ENCODE measurements at places on chromosomes 12 and 14.

DNA sequence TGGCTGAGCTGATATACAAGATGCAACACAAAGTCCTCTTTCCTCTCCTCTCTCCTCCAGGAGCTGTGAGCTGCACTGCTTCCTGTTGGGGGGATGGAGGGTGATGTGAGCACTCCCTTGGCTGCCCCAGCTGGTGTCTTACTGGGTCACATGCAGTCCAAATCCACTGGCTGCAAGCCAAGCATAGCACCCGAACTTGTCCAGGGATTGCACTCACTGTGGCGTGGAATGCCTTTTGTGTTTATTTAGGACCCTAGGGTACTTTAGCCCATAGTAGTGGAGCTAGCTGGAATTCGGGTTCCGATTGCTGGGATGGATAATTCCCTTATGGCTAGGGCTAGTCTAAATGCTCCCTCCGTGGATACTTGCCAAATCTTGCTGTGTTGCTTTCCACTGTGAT lies 424.9 kb upstream of the SYT1 start:
- DNase-seq = no peak

DNA sequence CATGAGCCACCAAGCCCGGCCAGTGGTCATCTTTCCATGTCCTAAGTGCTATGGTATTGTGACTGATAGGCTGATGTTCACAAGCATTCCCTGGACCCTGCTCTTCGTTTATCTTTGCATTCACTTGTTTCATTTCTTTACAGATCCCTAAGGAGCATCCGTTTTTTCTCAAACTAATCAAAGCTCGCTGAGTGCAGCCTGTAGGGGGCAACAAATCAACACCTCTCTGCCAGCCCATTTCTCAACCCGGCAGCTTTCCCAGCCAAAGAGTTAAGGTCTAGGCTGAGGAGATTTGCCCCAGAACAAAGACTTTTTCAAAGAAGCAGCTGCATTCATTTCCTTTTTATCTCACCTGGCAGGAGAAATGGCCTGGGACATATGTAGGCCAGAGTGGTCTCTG lies 12.1 kb downstream of the SIRT4 start:
- DNase-seq = no peak

GRCh38 chr12:100359822-100360221 lies 2.9 kb downstream of the SLC17A8 start:
- no peak for DNase-seq

GRCh38 chr14:103882503-103883262 lies 35.3 kb upstream of the PPP1R13B start:
- DNase-seq = no peak

DNA sequence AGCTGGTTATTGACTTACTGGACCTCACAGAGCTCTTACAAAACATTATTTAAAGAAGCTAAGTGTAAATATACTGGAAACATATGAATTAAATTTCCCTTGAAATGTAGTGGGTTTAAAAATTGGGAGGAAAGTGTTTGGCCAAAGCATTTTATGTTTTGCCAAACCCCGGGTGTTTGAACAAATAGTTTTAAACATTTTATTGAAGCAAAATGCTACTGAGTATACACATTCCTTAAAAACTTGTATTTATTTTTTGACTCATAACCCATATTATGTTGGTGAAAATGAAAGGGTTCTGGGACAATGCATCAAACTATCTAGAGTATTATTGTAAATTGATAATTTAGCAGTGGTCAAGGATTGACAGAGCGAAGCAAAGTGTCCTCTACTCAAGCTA lies 1048.5 kb downstream of the SLC6A15 start:
- DNase-seq = no peak

GRCh38 chr12:2212971-2213869 lies 160.4 kb downstream of the CACNA1C start:
- DNase-seq = no peak

GRCh38 chr14:71583194-71583593 lies 349.0 kb upstream of the RGS6 start:
- no peak for DNase-seq

DNA sequence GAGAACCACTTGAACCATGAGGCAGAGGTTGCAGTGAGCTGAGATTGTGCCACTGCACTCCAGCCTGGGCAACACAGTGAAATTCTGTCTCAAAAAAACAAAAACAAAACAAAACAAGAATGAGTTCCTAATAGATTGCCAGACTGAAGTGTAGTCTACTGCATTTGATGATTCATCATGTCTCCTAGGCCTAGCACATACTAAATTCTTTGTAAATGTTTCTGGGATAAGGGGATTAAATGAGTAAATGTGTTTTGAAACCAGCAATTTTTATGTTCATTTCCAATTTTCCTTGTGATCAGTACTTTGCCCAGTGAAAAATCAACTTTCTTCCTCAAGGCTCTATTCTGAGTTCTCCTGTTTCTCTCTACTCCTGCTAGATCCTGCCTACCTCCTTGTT lies 2.9 kb upstream of the DYRK2 start:
- no peak for DNase-seq

GRCh38 chr12:90045559-90045958 lies 336.9 kb upstream of the ATP2B1 start:
- no peak for DNase-seq

- no peak for DNase-seq
Observed at GRCh38 chr14:75339059-75339458, 60.4 kb downstream of the FOS start.

DNA sequence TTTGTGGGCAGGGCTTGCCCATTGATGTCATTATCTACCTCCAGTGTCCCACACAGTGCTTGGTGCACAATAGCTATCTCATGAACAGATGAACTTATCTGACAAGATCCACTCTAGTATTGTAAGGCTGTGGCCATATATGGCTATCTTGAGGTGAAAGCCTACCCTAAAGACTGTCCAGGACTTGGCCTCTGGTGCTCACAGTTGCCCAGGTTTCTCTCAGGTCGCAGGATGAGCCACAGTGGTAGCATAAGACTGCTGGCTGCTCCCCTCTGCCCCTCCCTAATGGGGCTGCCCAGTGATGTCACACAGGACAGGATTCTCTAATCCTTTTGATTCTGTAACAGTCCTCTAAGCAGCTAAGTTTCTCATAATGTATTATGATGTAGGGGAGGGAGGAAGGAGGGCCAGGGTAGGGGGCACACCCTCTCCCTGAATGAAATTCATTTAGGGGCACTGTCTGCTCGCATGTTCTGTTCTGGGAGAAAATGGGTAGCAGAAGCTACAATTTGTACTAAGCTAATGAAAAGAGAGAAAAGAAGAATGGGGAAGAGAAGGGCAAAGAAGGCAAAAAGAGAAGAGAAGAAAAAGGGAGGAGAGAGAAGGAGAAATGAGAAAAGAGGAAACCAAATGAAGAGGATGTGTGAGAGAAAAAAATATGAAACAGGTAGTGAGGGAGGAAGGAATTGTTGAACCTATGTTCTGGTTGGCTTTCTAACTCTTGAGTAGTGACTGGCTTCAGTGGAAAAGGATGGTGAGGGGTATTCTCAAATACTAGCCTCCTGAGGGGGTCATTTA lies 3.4 kb upstream of the PPM1A start:
- DNase-seq = no peak

DNA sequence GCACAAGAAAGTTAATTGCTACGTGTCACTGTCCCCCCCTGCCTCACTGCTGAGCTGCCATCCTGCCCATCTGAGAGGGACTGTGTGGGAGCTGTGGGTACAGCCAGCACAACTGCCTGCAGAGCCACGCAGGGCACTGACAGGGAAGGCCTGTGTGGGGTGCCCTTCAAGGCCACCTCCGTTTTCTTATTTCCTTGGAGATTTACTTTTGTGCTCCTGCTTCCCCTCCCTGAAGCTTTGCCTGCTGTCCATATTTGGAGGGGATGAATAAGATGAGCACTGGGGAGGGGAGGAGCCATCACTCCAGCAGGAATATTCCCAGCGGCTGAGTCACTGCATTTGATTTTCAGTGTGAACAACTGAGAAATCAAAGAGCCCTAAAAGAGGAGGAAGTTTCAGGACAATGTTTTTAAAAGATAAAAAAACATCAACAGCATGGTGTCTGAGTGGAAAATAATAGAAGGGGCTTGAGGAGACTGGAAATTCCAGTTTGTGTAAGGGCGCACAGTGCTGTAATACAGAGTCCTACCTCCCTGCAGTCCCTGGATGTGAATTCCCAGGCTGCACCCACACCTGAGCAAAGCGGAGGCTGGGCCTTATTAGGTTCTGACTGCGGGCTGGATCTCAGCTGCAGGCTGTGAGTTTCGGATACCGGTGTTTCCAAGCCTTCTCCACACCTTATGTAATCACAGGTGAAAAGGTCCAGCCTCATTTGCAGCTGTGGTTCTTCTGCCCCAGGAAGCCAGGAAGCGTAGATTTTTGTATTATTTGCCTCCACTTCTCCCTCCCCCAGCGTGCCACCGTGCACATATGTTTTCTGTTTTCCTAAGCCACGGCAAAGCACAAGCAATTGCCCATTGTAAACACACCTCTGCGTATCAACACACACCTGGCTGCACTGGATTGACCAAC lies 192.6 kb upstream of the BCL2L14 start:
- peak; percentile 93 for DNase-seq

DNA sequence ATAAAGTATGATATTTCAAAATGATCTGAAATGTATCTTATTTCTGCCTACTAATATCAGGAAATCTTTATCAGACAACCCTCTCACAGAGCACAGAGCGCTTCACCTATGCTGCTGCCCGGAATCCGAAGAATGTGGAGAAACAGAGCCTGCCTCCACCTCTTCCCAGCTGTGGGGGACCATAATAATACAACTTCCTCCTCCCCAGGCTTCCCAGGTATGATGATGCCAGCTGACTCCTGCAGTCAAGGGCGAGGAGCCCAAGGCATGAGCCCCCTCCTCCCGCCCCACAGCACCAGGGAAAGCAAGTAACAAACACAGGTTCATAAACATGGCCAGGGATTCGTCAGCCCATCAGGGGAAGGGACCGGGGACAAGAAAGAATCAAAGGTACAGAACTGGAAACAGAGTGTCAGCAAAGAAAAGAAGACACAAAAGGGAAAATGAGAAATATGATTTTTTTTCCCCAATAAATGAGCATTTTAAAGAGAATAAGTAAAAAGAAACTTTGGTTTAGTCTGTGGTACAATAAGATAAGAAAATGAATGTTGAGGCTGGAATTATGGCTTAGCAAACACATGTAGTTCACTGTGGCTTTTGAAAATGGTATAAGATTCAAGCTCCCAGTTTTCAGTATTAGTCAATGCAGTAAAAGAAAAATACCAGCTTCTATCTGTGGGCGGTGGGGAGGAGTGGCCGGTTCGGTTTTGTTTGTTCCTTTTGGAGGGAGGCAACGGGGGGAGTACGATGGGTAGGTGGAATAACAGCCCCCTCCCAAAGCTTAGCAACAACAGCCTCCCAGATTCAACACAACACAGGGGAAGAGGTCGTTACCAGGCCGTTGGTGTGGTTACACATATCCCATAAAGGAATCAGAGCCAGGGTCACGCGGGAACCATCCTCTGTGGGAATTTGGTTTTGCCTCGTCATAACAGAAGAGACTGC lies 68.3 kb downstream of the SETD3 start:
- no peak for DNase-seq

GRCh38 chr12:22231836-22232235 lies 102.7 kb downstream of the ST8SIA1 start:
- no peak for DNase-seq

Measured in NCI-H510A treated with DMSO at 0.1 percent for 48 hours (cell line).